Diencephalon (tissue), 1 donor: ENCODE measurements at places on chromosomes 13 and 19. TPM values are rescaled to one million over a fixed set of nuclear protein-coding genes. Genes with fewer than 3 reads are reported as not detected.

Gene SERTAD1
- total RNA-seq = 3.5 TPM

Gene FOSB
- total RNA-seq = 4.4 TPM

Gene ERICH4
- total RNA-seq = not detected

Gene SOX1
- total RNA-seq = 14.1 TPM

Gene C1QTNF9B
- not detected for total RNA-seq

Gene CBLC
- 0.23 TPM for total RNA-seq

Gene KLK6
- total RNA-seq = not detected

Gene SDHAF1
- 17.3 TPM for total RNA-seq

Gene CACNG8
- total RNA-seq = 7.4 TPM

Gene NLRP7
- total RNA-seq = not detected

Gene PEAK3
- total RNA-seq = not detected

Gene UBXN6
- 75.0 TPM for total RNA-seq

Gene GNA15
- 1.4 TPM for total RNA-seq

Gene MEX3D
- 33.9 TPM for total RNA-seq

Gene ZMYM2
- total RNA-seq = 141 TPM

Gene ZNF723
- not detected for total RNA-seq

Gene PDE4C
- total RNA-seq = 3.9 TPM

Gene PSG7
- not detected for total RNA-seq

Gene PNKP
- 26.3 TPM for total RNA-seq

Gene VSTM1
- 0.23 TPM for total RNA-seq

Gene IFNL1
- total RNA-seq = not detected

Gene CHST8
- total RNA-seq = 6.7 TPM

Gene GPR12
- total RNA-seq = 36.7 TPM

Gene PTOV1
- 113 TPM for total RNA-seq

Gene KCNJ14
- total RNA-seq = 0.92 TPM

Gene ZNF844
- total RNA-seq = 12.9 TPM

Gene CD33
- 0.23 TPM for total RNA-seq

Gene FFAR3
- total RNA-seq = 0.23 TPM

Gene FLT1
- 17.3 TPM for total RNA-seq

Gene RAB3A
- 72.0 TPM for total RNA-seq

Gene TMEM259
- total RNA-seq = 40.8 TPM

Gene HIF3A
- 8.8 TPM for total RNA-seq

Gene ZNF440
- total RNA-seq = 19.4 TPM

Gene HIPK4
- not detected for total RNA-seq

Gene ANKRD24
- 6.5 TPM for total RNA-seq

Gene LONP1
- 50.5 TPM for total RNA-seq

Gene SLC35E1
- 38.1 TPM for total RNA-seq

Gene PSG2
- not detected for total RNA-seq

Gene GSX1
- total RNA-seq = 0.92 TPM

Gene TIMM13
- 23.1 TPM for total RNA-seq

Gene DZIP1
- 84.0 TPM for total RNA-seq

Gene CACNG7
- 14.1 TPM for total RNA-seq

Gene ZNF431
- 16.4 TPM for total RNA-seq

Gene GIPR
- not detected for total RNA-seq

Gene NPAS1
- 3.5 TPM for total RNA-seq

Gene RNF17
- 1.6 TPM for total RNA-seq

Gene FCAR
- total RNA-seq = 0.92 TPM

Gene ACP7
- total RNA-seq = not detected

Gene IFT88
- total RNA-seq = 36.0 TPM

Gene PSMD8
- total RNA-seq = 151 TPM

Gene F10
- 0.69 TPM for total RNA-seq

Gene SHKBP1
- total RNA-seq = 4.6 TPM

Gene EPSTI1
- 3.0 TPM for total RNA-seq

Gene FBXO17
- 4.6 TPM for total RNA-seq

Gene CYP2F1
- total RNA-seq = not detected
